ENCODE measurements at places on chromosomes 2 and 18. TPM values are rescaled to one million over a fixed set of nuclear protein-coding genes. Genes with fewer than 3 reads are reported as not detected.

DNA sequence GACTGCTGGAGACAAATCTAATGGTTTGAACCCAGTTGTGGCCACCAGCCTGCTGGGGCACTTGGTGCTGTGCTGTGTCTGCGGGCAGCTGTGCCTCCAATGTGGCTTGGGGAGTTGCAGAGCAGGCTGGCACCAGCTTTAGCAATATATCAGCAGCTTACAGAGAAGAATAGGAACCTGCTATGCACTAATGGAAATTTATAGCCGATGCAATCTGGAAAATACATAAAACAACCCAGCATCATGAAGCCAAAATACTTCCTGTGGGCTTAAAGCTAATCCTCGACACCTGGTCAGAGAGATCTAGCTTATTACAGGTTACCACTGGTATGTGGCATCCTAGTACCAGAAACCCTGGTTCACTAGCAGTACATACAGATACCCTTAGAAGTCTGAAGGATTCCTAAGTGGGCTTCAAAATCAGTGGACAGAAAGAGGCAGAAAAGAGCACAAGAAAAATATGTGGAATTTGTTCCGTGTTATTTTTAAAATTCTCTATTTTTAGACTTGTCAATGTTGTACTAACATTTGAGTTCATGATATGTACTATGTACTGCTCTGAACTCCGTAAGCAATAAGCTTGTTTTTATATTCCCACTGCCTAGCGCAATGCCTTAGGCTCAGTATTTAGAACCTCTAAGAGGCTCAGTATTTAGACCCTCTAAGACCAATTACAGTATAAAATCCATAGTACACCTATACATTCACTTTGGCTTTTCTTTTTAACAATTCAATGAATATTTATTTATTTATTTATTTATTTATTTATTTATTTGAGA, 194.7 kb downstream of the UXS1 start:
- no peak for DNase-seq

GRCh38 chr2:47656715-47657600, 126.0 kb upstream of the MSH6 start:
- DNase-seq: no peak

PLCD4 gene
- total RNA-seq: 0.43 TPM

DNA sequence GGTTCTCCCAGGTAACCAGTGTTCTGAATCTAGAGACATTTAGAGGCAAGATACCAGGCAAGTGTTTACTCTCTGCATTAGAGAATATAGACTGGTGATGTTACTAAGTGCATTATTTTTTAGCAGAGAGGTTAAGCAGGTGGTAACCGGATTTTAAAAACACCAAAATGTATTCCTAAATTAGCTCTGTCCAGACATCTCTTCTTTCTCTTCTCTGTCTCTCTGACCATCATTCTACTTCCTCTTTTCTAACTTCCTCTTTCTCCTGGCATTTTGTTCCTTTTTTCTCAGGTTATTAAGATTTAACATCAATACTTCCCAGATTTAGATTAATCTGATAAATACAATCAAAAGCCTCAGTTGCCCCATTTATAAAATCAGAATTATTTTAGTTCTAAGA, 31.7 kb upstream of the DYNC1I2 start:
- DNase-seq: no peak

STARD6 gene
- not detected for total RNA-seq

DNA sequence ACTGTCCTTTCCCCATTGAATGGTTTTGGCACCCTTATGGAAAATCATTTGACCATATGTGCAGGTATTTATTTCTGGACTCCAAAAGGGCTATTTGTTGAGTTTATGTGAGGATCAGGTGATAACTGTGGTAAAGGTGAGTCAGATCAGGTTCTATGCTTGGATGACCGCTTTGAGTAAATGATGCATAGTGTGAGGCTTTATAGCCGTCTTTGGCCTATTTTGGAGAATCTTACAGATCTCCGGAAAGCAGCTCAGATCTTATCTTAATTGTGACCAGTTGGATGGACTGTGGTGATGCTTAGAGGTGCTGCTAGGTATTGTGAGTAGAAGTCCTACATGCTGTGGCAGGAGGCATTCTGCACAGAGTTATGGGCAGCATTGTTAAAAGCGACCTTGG, 126.2 kb downstream of the METTL8 start:
- DNase-seq: no peak

DNA sequence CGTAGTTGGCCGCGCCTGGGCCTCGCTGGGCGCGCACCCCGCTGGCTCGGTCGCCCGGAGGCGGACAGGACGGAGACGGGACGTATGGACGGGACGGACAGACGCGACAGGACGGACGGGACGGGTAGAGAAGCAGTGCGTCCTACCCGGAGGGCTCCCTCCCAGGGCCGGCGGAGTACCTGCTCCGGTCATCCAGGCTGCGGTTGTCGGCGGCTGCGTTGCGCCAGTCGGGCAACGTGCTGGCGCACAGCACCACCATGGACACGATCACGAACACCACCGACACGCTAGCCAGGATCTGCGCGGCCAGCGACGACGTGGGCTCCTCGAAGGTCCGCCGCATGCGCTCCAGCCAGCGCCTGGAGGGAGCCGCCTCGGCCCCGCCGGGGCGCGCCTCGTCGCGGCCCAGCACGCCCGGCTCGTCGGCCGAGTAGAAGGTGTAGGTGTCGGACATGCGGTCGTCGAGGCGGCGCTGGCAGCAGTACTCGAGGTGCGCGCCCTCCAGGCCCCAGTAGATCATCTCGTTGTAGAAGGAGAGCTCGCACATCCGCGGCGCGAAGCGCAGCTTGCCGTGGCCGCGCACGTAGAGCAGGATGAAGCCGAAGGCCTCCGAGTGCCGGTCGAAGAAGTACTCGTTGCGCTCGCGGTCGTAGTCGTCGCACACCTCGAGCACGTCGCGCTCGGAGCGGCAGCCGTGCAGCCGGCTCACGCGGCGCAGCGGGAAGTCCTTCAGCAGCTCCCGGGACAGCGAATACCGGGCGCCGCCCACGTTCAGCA, 903 bp downstream of the KCNG3 start:
- DNase-seq: peak; percentile 52
